ENCODE measurements at places on chromosomes 5 and 9.

GRCh38 chr5:111439473-111440075, 72.8 kb downstream of the STARD4 start:
- no peak for DNase-seq

DNA sequence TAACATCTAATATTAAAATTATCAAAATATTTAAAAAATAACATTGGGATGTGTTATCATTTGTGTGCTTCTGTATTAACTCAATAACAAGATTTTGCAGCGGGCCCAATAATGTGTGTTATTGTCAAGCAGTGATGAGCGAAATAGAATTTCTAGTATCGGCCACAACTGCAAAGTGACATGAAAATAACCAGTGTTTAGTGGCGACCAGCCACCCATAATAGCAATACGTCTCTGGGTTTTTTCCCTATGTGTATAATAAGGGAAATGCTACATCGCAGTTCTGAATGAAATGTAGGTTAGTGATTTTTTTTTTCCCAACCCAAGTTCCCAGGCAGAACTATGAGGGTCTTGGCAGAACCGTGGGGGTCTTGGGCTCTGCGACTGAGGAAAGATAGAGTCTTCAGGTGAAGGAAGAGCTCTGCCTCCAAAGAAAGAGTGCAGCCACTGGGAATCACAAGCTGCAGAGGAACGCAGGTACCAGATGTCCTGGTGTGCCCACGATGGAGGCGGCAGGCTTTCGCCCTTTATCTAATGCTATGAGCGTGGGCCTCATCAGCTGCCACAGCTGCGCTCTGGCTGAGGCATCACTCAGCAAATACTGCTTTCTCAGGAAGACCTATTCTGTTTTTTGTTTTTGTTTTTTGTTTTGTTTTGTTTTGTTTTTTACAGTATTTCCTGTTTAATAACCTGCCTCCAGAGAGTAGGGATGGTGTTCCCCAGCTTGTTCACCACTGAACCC, 235.0 kb downstream of the ROR2 start:
- DNase-seq, result no peak

DNA sequence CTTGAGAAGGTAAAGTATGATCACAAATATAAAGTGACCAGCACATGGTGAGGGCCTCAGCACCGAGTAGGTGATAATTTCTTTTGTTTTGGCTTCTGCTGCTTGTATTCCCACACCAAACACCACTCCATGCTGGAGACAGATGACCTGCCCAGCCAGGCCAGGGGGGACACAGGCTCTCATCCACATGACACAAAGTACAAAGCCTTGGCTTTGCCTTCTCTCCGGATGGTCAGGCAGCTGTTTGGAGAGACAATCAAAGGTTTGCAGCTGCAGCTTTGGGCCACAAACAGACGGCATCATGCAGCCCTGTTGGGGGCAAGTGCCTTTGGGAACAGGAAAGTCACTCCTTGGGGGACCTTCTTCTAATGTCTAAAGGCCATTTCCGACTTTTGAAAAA, 226.2 kb upstream of the KLF4 start:
- DNase-seq, result no peak

- no peak for DNase-seq
These were observed 569 bp downstream of the CAMK4 start for GRCh38 chr5:111224561-111225345.

DNA sequence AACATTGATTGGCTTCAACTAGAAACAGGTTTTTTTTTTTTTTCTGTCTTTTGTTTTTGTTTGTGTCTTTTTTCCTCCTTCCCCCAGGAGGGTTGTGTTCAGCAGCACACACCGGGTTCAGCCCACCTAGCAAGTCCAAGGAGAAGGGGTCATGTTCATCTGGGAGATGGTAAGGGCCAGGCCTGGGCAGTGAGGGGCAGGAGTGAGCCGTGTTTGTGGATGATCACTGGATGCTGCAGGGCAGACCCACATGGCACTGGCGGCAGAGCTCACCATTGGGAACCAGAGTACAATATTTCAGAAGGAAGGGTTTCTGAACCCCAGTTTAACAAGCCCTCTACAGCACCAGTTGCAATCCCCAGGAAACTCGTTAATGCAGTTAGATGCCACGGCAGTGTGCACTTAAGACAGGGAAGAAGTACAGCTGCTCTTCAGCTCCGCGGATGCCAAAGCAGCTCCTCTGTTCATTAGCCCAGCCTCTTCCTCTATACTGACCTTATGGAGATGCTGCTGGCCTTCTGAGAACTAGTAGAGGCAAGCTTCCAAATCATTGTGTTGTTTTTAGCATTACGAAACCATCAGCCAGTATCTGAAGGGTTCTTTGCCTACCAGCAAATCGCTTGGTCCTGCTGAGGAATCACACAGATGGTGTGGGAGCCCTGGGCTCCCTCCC, 508.2 kb upstream of the WWC1 start:
- DNase-seq, result no peak

- DNase-seq, result no peak
These were observed 1.5 kb downstream of the JAKMIP2 start for GRCh38 chr5:147780924-147781573.

GRCh38 chr5:43855452-43855851, 252.5 kb downstream of the NNT start:
- no peak for DNase-seq

DNA sequence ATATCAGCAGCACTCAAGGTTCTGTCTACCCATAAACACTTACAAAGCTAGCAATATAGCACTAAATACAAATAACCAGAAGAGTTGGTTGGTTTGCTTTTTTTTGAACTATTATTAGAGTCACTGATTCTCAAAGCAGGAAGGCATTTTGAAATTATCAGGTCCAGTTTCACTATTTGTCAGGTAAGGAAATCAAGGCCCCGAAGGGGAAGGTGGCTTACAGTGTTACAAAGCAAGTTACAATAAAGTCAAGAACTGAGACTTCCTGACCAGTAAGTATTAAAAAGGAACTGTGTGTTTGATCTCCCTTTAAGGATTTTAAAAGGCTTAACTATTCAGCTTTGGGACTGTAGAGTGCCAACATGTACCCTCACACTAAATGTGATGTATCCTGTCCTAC, 10.8 kb downstream of the C5orf15 start:
- DNase-seq, result no peak

- no peak for DNase-seq
These were observed 3.8 kb upstream of the EXOC3 start for GRCh38 chr5:439181-439580.

DNA sequence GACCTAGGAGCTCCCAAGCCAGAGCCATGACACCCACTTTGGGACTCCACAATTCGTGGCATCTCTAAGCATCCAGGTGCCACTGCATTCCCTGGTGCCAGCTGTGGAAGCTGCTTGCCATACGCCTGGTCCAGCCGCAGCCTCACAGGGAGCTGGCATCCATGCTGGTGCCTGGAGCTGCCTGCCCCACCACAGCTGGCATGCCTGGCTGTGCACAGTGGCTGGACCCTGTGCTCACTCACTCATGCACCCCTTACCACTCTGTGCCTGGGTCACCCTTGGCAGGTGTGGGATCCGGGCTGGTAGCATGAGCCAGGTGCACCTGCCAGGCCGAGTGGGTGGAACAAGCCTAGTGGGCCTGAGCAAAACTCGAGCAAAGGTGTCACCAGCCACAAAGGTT, 90.1 kb downstream of the CAVIN4 start:
- DNase-seq, result no peak

DNA sequence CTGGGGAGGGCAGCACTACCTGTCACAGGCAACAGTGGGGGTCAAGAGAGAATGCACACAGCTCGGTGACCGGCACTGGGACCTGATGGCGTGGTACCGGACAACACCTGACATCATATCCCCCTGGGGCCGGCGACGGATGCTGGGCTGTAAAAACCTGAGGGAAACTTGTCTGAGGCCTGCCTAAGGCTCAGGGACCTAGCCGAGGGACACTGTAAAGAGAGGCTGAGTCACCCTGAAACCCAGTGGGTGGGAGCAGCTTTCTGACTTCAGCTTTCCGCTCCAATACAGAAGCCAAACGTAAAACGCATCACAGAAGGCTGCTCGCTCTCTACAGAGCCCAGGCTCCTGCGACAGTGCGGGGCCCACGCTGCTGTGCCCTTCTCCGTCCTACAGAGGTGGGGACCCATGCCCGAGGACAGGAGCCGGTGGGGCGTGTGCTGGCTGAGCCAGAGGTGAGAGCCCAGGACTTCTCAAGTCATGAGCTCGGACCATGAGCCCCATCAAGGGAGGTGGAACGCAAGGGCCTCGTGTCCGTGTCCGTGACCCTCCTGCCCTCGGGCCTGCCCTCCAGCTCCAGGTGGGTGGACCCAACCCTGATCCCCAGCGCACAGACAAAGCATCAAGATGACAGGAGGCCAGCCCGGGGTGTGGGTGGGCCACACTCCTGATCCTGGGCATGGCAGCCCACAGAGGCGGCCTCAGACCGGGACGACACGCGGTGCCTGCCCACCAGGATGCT, 5.3 kb downstream of the RALGDS start:
- peak; percentile 15 for DNase-seq

DNA sequence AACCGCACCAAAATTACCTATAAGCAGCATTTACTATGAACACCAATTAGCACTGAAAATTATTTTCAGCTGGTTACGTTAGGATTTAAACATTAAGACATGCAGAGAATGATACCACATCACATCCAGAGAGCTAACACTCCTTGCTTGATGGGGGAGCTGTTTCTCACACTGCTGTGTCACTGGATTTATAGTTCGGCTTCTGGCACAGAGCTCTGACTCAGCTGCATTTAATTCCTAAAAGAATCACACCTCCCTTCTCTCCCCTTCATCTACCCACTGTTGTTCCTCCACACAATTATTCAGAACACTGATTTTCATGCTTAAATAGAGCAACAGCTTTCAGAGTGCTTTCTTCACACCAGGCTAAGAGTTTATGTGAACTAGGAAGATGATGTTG, 82.6 kb upstream of the SV2C start:
- no peak for DNase-seq

DNA sequence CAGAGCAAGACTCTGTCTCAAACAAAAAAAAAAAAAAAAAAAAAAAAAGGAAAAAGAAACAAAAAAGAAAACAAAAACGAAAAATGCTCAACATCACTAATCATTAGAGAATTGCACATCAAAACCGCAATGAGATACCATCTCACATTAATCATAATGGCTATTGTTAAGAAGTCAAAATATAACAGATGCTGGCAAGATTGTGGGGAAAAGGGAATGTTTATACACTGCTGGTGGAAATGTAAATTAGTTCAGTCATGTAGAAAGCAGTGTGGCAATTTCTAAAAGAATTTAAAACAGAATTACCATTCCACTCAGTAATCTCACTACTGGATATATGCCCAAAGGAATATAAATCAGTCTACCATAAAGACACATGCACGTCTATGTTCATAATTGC, 50.4 kb upstream of the PRR16 start:
- DNase-seq, result no peak

GRCh38 chr5:129653057-129653375, 94.9 kb upstream of the MINAR2 start:
- no peak for DNase-seq

DNA sequence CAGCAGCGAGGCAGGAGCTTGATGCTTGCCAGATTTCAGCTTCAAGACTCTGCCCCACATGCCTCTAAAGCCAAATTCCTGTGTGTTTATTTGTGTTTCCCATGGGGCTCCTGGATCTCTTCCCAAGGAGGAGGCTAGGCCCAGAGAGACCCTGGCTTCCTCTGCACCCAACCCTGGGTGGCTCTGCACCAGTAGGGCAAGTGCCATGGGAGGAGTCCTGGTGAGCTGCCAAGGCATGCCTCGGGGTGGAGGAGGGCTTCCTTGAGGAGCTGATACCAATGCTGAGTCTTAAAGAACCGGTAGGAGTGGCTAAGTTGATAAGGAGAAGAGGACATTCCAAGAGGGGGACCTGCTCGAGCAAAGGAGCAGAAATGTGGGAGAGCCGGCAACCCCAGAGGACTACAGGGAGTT, 6.8 kb upstream of the TIFAB start:
- no peak for DNase-seq

- no peak for DNase-seq
These were observed 14.0 kb upstream of the ACSL6 start for GRCh38 chr5:132025403-132025971.

DNA sequence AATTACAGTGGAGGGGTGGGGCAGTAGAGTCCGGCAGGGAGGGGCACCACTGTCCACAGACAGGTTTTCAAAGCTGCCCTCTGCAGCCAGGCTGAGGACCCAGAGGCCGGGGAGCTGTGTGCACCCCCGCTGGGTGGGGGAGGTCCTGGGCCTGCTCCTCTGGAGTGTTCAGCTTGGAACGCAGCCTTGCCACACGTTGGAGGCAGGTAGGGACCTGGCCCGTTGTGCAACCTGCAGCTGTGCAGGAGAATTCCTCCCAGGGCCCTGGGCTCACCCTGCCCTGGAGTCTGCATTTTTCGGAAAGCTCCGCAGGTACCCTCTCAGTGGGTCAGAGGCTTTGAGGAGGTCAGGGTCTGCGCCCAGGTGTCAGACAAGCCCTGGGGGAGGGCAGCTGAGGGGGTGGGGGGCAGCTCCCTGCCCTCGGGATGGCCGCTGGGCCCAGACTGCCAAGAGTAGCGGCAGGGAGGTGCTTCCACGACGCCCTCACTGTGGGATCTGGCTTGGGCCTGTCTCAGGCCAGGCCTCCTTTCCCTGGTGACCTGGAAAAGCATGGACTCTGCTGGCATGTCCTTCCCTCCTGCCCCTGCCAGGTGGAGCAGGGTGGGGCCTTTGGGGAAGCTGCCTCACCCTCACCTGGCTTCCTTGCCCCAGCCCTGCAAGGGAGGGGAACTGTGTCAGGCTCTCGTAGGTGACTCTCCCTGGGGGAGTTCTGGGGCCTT, 29.5 kb downstream of the RXRA start:
- no peak for DNase-seq

- no peak for DNase-seq
These were observed 1.0 kb upstream of the EFNA5 start for GRCh38 chr5:107671742-107672210.

DNA sequence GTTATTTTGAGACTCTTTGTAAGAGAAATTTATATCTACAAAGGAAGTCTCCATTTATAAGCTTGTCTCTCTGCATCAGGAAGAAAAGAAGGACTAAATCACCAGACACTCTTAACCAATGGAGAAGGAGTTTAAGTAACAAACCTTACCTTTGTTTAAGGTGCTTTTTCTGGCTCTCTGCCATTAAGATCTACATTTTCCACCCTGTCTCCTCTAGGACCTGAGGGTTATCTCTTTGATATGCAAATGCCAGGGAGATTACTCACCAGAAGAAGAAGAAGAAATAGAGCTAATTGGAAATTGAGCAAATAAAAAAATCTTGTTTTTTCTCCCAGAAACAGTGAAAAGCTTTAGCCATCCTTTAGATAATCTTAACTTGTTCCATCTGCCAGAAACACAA, 60.9 kb downstream of the CDKN2A start:
- no peak for DNase-seq

DNA sequence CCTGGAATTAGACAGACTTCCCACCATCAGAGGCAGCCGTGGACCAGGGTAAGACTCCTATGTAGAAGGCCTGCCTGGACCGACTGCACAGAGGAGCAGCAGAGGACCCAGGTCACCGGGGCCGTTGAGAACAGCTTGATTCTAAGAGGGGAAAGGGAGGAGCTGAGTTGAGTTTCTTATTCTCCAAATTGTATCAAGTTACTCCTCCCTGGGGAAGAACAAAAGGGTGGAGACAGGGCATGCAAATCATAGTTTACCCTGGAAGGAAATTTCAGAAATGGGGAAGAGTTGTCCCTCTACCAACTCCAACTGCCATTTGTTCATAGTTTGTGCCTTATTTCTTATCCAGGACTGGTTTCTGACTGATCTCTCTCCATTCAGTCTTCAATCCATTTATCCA, 20.9 kb upstream of the SLC31A2 start:
- DNase-seq, result no peak

GRCh38 chr9:93580654-93581380, 4.4 kb downstream of the PHF2 start:
- DNase-seq, result no peak

Measured in uterus (tissue), 4 donors.